Mucosa of descending colon (tissue), 3 donors: ENCODE measurements at places on chromosomes 7 and 10. TPM values are rescaled to one million over a fixed set of nuclear protein-coding genes. Genes with fewer than 3 reads are reported as not detected.

MUC3A gene
- total RNA-seq, result 105 TPM

ENTPD1 gene
- 7.2 TPM for total RNA-seq

ATE1 gene
- total RNA-seq, result 52.2 TPM

GPR15LG gene
- 231 TPM for total RNA-seq

C10orf62 gene
- total RNA-seq, result not detected
